ENCODE measurements at places on chromosomes 16 and 17.

DNA sequence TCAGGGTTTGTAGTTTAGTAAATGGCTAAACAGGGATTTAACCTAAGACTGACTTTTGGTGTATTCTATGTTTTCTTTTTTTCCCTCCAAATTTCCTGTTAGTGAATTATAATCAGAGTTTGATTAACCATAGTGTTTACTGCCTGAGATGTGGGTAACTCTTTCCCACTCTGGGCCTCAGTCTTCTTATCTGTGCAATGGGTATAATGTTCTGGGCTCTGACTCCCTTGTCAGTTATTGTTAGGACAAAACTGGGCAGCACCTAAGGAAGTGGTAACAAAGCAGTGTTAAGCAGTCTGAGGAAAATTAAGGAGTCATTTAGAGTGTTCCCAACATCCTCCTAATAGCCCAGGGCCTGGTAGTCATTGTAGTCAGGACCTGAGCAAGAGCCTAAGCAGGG lies 206.4 kb upstream of the N4BP1 start:
- DNase-seq: no peak

- no peak for DNase-seq
Measured at GRCh38 chr16:4651827-4652226, 27.2 kb downstream of the MGRN1 start.

DNA sequence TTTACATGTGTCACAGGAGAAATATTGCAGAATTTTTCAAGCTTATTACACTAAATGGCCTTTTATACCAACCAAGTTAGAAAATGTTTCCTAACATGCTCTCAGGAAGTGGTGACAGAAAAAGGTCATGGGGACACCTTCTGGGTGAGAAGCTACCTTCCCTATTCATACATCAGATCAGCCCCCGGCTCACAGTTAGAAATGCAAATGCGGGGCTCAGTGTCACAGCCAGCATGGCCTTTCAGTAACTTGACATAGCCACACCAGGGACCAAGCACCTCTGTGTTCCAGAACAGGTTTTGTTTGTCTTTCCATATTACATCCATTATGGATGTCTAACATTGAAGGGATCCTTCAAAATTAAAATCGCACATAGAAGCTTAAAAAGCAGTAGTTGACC lies 59.5 kb downstream of the CHD9NB start:
- DNase-seq: no peak

- no peak for DNase-seq
Measured at GRCh38 chr16:4110065-4110464, 6.2 kb downstream of the ADCY9 start.

DNA sequence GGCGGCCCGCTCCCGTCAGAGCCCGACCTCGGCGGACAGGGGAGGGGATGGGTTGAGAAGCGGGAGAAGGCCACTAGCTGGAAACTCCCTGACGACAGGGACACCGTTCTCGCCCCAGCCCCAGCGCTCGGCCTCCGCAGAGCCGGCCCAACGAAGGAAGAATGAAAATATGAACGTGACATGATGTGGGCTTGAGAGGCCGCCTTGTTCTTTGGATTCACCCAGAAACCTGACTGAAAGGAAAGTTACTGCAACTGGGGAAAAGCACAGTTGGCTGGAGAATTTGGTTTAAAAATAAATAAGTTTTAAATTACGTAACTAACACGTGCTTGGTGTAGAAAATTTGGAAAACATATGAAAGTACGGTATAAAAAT lies 21.1 kb downstream of the NPTX1 start:
- DNase-seq: peak; percentile 81

DNA sequence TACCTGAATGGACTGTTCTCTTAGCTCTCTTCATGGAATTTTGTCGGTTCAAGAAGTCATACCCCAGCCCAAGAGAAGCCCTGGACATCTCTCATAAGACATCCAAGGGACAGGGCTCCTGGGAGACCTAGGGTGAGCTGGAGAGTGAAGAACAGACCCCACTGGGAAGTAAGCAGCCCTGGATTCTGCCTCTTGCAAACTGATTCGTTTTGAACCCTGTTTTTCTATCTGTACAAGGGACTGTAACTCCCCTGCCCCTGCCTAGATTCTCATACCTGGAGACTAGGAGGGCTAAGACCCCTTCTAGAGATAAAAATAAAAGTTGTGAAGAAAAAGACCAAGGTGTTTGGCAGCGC lies 449 bp downstream of the CCL3L1 start:
- no peak for DNase-seq

DNA sequence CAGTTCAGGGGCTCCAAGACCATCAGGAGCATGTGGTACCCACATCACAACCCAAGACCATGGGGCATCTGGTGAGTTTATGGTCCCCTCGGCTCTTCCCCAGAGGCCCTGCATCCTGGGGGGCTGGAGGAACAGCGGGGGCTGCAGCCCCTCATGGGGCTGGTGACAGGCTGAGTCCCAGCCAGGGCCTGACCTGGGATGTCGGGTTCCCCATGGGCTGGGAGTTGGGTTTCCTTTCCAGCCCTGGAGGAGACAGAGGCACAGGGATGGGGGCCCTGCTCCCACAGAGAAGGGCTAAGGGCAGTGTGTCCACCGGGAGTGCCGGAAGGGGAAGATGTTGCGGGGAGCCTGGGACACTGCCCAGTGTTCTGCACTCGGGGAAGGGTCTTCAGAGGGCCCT lies 82.4 kb downstream of the GOSR1 start:
- no peak for DNase-seq

GRCh38 chr17:74961657-74962350 lies 10.8 kb downstream of the HID1 start:
- DNase-seq: peak; percentile 93

DNA sequence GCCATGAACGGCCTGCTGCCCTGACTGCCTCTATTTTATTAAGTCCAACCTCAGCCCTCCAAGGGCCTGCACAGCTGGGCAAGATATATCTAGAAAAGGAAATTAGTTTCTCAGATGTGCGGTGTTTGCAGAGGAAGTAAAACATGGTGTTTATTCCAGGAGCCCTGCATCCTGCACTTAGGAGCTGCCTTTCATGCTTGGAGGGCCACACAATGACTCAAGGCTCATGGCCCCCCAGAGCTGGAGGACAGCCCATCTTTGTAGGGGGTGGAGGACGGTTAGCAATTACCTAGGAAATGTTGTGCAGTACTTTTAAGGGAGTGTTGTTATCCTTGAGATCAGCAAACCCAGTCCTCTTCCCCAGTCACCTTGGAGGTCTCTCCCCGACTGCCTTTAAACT lies 80.5 kb downstream of the COPRS start:
- peak; percentile 16 for DNase-seq

DNA sequence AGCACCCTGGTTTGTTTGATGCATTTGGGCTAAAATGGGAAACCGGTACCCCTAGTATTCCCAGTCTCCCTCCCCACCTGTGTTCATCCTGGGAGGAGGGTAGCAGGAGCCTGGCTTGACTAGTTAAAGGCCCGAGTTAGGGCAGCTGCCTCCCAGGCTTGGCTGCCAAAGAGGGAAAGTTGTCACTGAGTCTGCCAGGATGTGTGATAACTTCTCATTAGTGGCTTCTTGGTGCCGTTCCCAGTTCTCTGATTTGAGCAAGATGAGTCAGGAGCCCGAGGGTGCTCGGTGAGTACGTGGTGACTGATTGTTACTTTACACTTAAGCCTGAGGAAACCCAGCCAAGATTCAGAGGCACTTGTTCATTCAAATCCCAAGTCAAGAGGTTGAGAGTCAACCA lies 2.5 kb downstream of the KRT32 start:
- DNase-seq: no peak

DNA sequence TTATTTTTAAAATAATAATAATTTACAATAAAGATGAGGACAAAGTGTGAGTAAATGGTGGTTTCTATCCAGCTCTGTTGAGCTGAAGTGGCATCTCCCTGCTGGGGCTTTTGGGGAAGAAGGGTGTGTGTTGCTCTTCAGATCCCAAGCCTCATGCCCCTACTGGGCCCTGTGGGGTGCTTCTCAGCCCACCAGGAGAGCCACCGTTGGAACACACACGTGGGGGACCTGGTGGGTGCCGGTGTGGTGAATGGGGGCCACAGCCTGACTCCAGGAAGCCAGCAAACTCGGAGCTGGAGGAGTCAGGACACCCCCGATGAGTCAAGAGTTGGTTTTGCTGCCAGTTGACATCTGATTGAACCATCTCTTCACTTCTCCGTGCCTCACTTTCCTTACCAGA lies 37.8 kb upstream of the STH start:
- no peak for DNase-seq

GRCh38 chr17:10127819-10128425 lies 70.5 kb downstream of the GAS7 start:
- DNase-seq: no peak

- peak; percentile 23 for DNase-seq
Measured at GRCh38 chr16:10635365-10636021, 55.1 kb upstream of the EMP2 start.

DNA sequence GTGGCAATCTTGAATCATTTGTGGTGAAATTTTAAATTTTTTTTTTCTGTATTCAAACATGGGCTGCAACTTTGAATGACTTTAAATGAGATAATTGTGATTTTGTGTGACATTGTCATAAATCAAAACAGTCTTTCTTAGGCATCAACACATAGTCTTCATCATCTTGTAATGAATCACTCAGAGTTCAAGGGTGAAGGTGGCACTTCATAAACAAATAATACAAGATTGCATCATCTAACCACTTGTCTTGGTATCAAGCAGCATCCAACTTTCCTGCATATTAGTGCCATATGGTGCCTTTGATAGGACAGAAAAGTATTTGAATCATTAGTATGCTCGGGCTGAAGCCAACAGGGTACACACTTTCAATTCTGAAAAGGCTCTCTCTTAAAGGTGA lies 392.4 kb upstream of the GOT2 start:
- DNase-seq: no peak

DNA sequence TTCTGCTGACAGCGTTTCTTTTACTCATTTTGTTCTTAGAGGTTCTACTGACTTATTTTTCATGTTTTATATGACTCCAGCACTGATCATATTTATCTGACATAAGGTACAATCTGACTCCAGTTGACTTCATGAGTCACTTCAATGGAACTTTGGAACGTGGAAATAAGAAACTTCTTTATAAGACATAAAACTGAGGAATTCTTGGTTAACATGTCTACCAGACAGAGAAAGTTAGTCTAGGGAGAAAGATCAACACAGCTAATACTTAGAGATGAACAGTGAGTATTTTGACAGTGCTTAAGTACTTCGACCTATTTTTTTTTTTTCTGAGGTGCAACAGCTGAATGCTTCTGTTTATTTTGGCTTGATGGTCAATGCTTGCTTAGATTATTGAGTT lies 679.5 kb downstream of the KCNJ2 start:
- no peak for DNase-seq

GRCh38 chr17:3657874-3658783 lies 10.2 kb downstream of the TAX1BP3 start:
- no peak for DNase-seq

DNA sequence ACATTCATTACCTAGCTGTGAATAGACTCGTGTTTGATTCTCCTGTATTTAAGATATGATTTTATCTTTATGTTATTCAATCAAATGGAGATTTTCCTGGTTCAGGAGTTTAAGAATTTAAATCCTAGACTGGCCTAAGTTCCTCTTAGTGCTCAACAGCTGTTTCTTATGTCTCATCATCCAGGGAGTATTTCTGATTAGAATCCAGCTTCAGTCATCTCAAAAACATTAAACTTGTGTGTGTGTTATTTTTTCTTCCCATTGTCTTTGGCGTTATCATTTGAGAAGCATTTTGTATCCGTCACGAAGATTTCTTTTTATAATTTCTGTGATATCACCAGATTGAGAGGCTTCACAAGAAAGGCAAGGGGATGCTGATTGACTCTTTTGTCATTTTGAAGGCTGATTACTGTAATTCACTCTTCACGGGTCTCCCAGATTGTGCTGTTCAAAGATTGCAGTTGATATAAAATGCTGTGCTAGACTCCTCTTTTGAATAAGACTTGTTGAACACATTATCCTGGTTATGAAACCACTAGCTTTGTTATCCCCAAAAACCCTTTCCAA lies 204.8 kb downstream of the CDH8 start:
- no peak for DNase-seq

GRCh38 chr17:46163929-46164594 lies 29.2 kb downstream of the KANSL1 start:
- DNase-seq: no peak

GRCh38 chr16:49657736-49658465 lies 198.0 kb downstream of the ZNF423 start:
- no peak for DNase-seq

DNA sequence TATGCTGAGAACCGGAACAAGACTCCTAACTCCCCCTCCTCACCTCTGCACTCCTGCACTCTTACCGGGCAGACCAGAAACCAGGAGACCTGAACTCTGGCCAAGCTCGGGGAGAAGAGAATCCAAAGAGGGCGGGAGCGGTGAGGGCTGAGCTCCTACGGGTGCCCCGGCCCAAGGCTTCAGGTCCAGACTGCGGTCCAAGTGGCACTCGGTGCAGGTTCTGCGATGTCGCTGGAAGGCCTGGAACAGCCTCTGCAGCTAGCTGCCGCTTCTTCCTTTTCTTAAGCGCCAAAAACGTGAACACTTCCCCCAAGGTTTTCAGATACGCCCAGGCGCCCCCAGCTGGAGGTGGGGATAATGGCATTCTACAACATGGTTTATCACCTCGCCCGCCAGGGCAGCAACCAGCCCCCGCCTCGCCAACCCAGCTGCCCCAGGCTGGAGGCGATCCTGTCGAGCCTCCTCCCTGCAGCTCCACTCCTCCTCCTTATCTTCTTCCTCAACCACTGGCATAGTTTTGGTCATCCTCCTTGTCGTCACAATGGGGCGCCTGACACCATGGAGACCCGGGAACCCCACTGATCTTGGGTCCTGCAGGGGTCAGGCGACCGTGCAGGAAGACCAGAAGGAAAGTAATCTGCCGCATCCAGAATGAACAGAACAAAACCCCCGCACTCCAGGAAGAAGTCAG lies 1735.9 kb downstream of the TP53TG3F start:
- peak; percentile 1 for DNase-seq

GRCh38 chr17:63232565-63233310 lies 213.4 kb downstream of the CYB561 start:
- no peak for DNase-seq

DNA sequence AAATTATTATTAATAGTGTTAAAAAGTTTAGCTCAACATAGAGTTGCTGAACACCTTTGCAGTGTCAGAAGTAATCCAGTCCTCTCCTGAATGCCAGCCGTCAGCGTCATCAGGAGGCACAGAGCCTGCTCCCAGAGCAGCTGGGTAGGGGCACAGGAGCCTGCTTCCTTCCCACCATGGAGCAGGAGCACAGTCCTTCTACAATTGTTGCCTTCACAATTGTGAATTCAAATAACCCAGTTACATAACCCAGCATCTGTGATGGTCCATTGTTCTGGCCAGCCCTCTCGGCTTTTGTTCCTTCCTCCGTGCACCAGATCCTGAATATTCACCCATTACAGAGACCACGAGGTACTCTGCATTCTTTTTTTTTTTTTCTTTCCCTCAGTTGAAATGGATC lies 393.9 kb upstream of the MAF start:
- no peak for DNase-seq

- no peak for DNase-seq
Measured at GRCh38 chr16:54927125-54928015, 3.3 kb upstream of the IRX5 start.

- DNase-seq: peak; percentile 38
Measured at GRCh38 chr16:12535535-12536411, 267.9 kb downstream of the CPPED1 start.
